Sigmoid colon (tissue), 7 donors: ENCODE measurements at places on chromosomes 2 and 18. TPM values are rescaled to one million over a fixed set of nuclear protein-coding genes. Genes with fewer than 3 reads are reported as not detected.

DNA sequence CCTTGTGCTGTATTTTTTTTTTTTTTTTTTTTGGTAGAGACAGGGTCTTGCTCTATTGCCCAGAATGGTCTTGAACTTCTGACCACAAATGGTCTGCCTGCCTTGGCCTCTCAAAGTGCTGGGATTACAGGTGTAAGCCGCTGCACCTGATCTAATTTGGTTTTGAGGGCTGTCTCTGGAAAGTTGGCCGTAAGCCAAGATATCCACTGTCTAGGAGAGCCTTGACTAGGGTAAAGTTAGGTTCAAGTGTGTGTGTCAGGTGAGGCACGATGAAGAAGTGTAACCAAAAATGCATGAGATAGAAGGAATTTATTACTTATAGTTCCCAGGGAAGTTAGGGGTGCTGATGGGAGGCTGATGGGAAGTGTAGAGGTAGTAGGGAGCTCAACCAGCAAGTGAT lies 46.7 kb downstream of the INO80C start:
- no peak overlapping the region for H3K27ac ChIP-seq
- no peak overlapping the region for H3K4me3 ChIP-seq
- no peaks in the 10 kb centered on the region for H3K36me3 ChIP-seq
- no peak for DNase-seq
- no peaks in the 10 kb centered on the region for H3K27me3 ChIP-seq

- H3K27me3 ChIP-seq = no peaks in the 10 kb centered on the region
- H3K4me3 ChIP-seq = no peak overlapping the region
- peaks cover 52% of the 10 kb centered on the region for H3K36me3 ChIP-seq
- peak; percentile 75 for DNase-seq
- H3K4me1 ChIP-seq = peaks cover 38% of the 10 kb centered on the region
Observed at GRCh38 chr2:63861220-63861822, 19.6 kb downstream of the UGP2 start.

- DNase-seq = no peak
- H3K36me3 ChIP-seq = no peaks in the 10 kb centered on the region
- H3K27me3 ChIP-seq = no peaks in the 10 kb centered on the region
Observed at GRCh38 chr2:187566266-187566665, 12.0 kb upstream of the TFPI start.

DNA sequence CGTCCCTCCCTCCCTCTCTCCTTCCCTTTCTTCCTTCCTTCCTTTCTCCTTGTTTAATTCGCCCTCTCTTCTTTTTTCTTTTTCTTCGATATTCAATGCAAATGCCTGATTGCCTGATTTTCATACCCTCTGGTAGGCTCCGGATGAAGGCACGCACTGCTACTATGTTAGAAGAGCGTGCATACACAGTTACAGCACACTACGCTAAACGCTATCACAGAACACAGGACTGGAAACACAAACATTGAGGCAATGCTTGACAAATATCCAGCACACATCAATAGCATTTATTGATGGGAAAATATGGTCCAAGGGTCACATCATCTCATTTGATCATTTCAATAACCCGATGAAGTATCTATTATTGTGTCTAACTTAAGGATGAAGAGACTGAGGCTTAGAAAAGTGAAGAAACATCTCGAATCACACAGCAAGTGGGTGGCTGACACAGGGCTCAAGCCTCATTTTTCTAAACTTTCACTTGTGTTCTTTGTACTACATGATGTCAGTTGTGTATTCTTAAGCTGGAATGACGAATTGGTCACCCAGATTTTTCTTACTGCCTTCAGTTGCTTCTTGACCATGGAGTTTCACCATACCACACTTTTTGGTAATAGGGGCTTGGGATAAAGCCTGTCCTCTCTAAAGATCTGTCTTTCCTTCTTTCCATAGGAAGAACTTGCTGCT lies 101.8 kb downstream of the TRIB2 start:
- H3K4me1 ChIP-seq = peaks cover 15% of the 10 kb centered on the region
- DNase-seq = no peak
- peak overlapping the region; percentile 51 for H3K27ac ChIP-seq
- no peaks in the 10 kb centered on the region for H3K27me3 ChIP-seq

DNA sequence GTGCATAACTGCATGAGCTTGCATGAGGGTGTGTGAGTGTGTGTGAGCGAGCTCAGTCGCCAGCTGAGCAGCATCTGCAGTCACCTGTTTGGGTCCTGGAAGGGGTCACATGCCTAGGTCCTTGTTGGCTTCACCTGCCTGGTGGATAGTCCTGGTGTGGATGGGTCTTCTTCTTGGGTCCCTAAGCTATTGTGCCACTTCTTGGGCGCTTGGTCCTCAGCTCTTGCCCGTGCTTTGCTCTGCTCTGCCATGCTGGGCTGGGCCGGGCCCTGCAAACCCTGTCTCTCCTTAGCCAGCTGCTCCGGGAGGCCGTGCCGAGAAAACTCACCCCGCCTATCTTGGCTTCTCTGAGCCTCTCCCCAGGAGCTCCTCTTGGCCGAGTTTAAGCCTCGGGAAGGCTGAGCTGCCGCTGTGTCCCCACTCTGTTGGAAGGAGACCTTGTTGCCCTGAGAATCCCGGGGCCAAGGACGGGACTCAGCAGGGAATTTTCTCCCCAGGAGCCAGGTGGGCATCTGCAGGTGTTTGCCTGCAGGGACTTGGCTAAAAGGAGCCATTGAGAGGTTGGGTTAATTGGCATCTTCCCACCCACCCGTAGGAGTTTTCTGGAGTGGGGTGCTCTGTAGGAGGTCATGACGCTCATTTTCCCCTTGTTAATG lies 300.8 kb downstream of the NDUFA10 start:
- H3K27ac ChIP-seq = no peak overlapping the region
- H3K36me3 ChIP-seq = no peaks in the 10 kb centered on the region
- no peaks in the 10 kb centered on the region for H3K27me3 ChIP-seq
- H3K4me3 ChIP-seq = no peak overlapping the region

DNA sequence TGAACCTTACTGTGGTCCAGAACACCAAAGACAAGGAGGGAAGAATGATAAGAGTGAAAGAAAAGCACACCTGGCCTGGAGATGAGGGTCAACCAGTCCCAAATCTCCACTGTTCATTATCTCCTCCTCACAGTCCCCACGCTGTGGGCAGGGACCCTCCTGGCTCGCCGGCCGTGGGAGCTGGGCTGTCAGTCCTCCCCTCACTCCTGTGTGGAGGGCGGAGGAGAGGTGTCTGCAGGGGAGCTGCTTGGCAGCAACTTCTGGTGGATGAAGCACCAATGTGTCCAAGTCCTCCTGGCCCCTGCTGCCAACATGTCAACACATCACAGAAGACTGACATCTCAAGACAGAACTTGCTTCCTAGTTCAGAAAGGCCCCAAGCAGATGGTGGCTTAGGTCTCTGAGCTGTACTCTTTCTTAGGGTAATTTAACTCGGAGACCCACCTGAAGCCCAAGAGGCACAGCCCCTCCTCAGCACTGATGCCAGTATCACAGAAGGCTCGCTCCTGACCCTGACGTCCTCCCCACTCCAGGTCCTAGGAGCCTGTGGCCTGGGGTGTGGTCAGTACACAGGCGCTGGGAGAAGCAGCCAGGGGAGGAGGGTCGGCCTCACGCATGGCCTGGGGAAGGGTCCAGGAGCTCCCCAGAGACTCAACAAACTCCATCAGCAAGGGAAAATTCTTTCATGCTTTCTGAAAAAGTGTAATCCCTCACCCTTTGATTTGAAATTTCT lies 54.5 kb downstream of the PARD6G start:
- no peaks in the 10 kb centered on the region for H3K36me3 ChIP-seq
- H3K4me1 ChIP-seq = no peaks in the 10 kb centered on the region
- no peak for DNase-seq
- H3K4me3 ChIP-seq = no peak overlapping the region
- no peak overlapping the region for H3K27ac ChIP-seq
- H3K27me3 ChIP-seq = no peaks in the 10 kb centered on the region

DNA sequence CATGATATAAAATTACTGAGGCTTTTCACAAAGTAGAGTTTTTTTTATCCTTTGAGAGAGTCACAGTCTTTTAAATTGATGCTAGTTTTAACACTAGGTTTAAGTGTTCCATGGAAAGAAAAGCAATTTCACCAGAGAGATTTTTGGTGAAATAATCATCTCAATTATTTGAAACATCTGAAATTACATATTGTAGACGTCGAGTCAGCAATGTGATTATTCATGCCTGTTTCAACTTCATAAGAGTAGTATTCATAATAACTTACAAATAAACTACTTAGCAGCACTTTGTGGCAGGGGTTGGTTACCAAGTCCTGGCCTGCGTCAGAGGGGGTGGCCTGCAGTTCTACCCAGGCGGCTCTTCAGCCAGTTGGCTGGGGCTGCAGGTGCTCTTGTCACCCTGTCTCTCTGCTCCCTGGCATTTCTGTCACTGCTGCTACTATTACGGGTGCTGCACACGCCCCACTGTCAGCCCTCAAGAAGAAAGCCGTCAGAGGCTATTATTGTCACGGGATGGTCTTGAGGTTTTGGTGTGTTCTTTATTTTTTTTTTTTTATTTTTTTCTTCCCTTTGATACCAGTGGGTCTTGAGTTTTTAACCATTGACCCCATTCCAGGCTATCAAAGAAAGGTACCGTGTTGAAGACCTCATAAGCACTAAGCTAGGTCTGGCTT lies 50.4 kb downstream of the MALT1 start:
- H3K4me3 ChIP-seq = no peak overlapping the region
- no peaks in the 10 kb centered on the region for H3K27me3 ChIP-seq
- H3K4me1 ChIP-seq = no peaks in the 10 kb centered on the region
- H3K36me3 ChIP-seq = no peaks in the 10 kb centered on the region
- DNase-seq = no peak
- H3K27ac ChIP-seq = no peak overlapping the region

- DNase-seq = no peak
- H3K36me3 ChIP-seq = no peaks in the 10 kb centered on the region
- no peaks in the 10 kb centered on the region for H3K27me3 ChIP-seq
- no peak overlapping the region for H3K4me3 ChIP-seq
- peaks cover 18% of the 10 kb centered on the region for H3K4me1 ChIP-seq
- no peak overlapping the region for H3K27ac ChIP-seq
Observed at GRCh38 chr18:56246916-56247315, 391.5 kb downstream of the TXNL1 start.

GRCh38 chr2:96486696-96487095 lies 18.5 kb downstream of the NEURL3 start:
- peak overlapping the region; percentile 83 for H3K27ac ChIP-seq
- peaks cover 6% of the 10 kb centered on the region for H3K4me1 ChIP-seq
- H3K36me3 ChIP-seq = no peaks in the 10 kb centered on the region
- no peaks in the 10 kb centered on the region for H3K27me3 ChIP-seq
- no peak for DNase-seq
- H3K4me3 ChIP-seq = no peak overlapping the region

DNA sequence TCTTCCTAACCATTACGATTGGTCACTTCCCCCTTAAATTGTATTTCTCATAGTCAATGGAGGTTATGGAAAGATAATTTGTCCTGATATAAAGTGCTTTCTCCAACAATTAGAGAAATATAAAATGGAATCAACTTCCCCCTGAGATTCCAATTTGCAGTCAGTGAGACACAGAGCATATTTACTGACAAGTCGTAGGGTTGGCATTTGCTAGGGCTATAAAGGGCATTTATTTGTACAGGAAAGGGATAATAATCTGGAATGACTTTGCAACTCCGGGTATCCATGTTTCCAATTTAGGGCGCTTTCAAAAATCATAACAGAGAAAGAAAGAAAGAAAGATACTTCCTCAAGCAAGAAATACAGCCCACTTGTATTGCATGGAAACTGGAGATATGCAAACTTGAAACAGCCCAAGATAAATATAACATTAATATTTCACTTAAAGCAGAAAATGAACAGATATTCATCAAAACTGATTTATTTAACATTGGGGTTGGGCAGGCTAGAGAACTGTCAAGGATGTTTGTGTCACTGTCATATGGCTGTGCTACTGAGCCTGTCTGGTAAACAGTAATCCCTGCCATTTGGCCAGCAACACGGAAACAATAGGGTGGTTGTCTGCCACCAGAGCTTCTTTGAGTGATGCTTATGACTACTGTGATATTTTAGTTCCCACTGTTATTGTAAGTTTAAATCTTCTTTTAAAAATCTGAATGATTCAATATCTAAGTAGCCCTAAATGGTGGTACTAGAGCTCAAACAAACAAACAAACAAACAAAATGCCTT lies 621.8 kb downstream of the LRP1B start:
- no peak for DNase-seq
- no peaks in the 10 kb centered on the region for H3K27me3 ChIP-seq
- no peak overlapping the region for H3K4me3 ChIP-seq
- no peak overlapping the region for H3K27ac ChIP-seq
- no peaks in the 10 kb centered on the region for H3K4me1 ChIP-seq

DNA sequence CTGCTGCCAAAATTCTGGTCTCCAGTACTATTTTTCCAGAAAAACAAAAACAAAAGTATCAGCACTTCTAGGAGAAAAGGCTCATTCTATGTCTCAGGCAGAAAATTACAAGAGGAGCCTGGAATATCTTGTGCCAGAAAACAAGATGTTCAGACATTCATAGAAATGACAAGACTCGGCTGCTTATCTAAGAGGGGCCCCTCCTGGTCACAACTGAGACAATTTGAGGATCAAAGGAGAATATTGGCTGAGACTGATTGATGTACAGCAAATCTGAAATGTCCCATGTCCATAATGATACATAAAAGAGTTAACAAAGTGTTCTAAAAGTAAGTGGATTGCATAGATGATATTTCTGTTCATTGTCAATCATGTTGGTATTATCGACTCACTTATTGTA lies 2.4 kb upstream of the RPS7 start:
- no peak for DNase-seq
- H3K27me3 ChIP-seq = no peaks in the 10 kb centered on the region
- H3K4me3 ChIP-seq = no peak overlapping the region
- peaks cover 8% of the 10 kb centered on the region for H3K36me3 ChIP-seq
- no peak overlapping the region for H3K27ac ChIP-seq

DNA sequence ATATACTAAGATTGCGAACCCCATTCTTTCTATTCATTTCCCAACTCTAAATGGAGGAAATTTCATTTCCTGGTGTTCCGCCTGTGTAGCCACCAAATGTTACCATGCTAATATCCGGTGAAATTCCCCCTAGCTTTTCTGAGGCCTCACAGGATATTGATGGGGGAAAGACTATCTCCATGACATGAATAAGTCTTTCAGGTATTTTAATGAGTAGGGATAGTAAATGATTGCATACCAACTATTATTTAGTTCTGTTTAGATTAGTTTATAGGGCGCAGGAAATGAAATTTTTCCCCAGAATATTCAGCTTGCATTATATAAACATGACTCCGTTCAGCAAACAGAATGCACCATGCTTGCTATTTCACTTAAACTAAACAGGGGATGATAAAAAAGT lies 55.4 kb downstream of the COL5A2 start:
- no peaks in the 10 kb centered on the region for H3K27me3 ChIP-seq
- H3K36me3 ChIP-seq = no peaks in the 10 kb centered on the region
- H3K4me3 ChIP-seq = no peak overlapping the region
- peaks cover 19% of the 10 kb centered on the region for H3K4me1 ChIP-seq
- DNase-seq = no peak

Gene PLGLB1
- 1.1 TPM for total RNA-seq

Gene UPP2
- total RNA-seq = not detected
